Brain (organoid and tissue), 16 donors: ENCODE measurements at places on chromosomes 11 and 22. TPM values are rescaled to one million over a fixed set of nuclear protein-coding genes. Genes with fewer than 3 reads are reported as not detected.
A peak's percentile ranks its signal among the peaks of the same experiment; 100 is the strongest.

Gene OR4D5
- polyA plus RNA-seq = not detected

Gene GRM5
- polyA plus RNA-seq = 1.1 TPM

Gene FXYD2
- polyA plus RNA-seq = 0.63 TPM

Gene MYRF
- 70.8 TPM for polyA plus RNA-seq

Gene KDM4E
- polyA plus RNA-seq = not detected

Gene MFRP
- polyA plus RNA-seq = not detected

Gene HEPN1
- polyA plus RNA-seq = not detected

DNA sequence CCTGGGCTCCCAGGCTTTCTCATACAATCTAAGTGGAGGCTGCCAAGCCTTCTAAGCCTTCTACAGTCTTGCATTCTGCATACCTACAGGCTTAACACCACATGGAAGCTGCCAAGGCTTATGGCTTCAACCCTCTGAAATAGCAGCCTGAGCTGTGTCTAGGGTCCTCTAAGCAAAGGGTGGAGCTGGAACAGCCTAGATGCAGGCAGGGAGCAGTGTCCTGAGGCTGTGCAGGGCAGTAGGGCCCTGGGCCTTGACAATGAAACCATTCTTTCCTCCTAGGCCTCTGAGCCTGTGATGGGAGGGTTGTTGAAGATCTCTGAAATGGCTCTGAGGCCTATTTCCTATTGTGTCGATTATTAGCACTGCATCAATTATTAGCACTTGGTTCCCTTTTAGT lies 150.9 kb upstream of the GRK3 start:
- no peak for DNase-seq

DNA sequence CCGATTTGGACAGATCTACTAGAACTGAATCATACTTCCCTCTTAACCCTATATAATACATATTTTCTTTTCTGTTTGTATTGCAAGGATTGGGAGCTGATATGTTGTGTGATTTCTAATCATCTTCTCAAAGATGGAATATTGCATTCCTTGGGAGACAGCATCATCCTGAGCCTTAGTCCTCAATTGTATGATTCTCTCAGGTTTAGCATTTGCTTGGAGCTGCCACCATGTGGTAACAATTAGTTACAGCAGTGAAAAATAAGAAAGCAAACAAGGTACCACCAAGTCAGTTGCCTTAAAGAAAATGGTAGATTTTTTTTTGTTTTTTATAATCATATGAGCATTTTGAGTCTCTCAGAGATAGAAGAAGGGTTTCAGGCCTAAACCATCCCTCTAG lies 11.9 kb downstream of the SNX19 start:
- DNase-seq = peak; percentile 23

- no peak for DNase-seq
Measured at GRCh38 chr11:5197536-5197935, 2.9 kb downstream of the OR51V1 start.

DNA sequence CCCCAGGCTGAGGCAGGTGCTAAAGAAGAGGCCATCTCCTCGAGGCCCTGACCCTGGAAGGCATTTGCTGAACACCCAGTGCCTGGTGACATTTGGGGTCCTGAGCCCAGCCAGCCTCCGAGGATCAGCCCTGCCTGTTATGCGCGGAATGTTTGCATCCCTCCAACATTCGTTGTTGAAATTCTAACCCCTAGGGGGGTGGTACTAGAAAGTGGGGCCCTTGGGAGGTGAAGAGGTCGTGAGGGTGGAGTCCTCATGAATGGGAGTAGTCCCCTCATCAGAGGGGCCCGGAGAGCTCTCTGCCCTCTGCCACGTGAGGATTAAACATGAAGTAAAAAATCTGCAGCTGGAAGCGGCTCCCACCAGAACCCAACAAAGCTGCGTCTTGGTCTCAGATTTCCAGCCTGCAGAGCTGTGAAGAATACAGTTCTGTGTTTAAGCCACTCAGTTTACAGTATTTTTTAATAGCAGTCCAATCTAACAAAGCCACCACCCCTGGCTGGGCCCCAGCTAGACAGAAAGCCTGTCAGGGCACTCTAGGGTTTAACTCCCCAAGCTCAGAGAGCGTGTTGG lies 35.3 kb upstream of the SEPTIN5 start:
- peak; percentile 25 for DNase-seq

GRCh38 chr11:26958702-26959049 lies 35.2 kb upstream of the FIBIN start:
- DNase-seq = no peak

DNA sequence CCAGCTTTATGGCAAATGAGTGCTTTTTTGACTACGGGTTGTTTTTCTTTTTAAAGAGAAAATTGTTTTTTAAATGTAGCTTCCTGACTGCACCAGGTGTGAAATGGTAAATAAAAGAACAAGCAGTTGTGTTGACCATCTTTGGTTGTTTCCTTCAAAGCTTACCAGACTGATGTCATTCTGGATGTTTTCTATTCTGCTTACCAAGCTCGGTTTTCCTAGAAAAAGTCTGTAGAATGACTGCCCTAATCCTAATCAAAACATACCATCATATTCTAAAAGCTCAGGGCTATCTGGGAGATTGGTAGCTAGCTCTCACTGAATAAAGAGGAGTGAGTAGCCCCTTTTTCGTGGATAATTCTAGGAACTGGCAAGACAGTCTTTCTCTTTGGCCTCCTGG lies 77.7 kb downstream of the GAB2 start:
- no peak for DNase-seq

DNA sequence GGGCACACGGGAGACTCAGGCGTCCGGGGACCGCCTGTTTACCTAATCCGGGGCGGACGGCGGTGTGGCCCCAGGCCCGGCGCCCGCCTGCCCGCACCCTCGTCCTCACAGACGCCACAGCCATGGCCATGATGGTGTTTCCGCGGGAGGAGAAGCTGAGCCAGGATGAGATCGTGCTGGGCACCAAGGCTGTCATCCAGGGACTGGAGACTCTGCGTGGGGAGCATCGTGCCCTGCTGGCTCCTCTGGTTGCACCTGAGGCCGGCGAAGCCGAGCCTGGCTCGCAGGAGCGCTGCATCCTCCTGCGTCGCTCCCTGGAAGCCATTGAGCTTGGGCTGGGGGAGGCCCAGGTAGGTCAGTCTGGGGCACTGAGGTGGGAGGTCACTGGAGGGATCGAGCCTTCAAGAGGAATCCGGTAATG lies 10.0 kb upstream of the RAB1B start:
- no peak for DNase-seq

DNA sequence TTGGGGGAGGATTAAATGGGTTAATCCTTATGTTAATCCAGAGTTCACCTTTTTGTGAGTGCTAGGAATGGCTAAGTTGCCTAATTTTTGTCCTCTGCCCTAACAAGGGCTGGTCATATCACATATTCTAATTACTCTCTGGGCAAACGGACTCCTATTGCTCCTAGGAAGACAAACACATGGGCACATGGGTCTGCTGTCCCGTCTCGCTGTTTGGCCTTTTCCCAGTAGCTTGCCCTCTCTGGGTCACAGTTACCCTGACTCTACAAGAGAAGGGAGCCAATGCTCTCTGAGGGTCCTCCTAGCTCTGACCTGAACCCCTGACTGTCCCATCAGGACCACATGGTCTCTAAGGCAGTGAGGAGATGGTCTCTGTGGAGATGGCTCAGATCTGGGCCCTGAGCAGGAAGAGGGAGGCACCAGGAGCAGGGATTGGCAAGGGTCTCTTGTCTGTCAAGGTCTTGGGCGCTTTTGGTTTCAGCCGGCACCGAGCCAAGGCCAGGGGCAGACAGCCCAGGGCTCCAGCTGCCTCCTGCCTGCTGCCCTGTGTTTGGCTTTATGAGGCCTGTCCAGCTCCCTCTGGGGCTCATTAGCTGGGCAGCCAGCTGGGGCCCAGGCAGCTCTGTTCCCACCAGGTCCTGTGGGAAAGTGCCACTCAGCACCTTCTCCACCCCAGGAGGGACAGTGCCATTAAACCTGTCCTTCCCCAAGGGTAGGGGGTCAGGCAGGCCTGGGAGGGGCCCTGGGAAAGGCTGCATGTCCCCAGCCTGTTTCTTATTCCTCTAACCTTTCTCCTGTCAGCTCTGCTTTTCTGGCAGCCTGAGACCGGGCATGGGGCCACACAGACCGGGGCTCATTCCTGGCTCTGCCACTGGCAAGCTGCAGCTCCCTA lies 559.9 kb downstream of the MN1 start:
- DNase-seq = peak; percentile 72

- DNase-seq = no peak
Measured at GRCh38 chr22:22394591-22394990, 114.0 kb downstream of the ZNF280B start.

DNA sequence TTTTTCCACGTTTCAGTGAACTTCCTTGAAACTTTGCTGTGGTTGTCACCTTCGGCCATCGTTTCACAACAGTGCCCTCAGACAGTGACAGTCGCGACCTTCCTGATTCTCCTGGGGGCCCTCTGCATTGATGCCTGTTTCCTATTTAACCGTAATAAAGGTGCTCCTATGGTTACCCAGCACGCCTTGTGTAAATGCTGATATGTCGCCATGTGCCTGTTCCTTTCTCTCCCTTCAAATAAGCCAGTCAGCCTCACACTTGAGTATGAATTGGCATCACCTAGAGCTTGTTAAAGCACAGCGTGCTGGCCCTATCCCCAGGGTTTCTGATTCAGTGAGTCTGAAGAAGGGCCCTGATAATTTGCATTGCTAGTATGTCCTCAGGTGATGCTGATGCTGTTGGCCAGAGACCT lies 104.8 kb downstream of the MICAL2 start:
- peak; percentile 54 for DNase-seq
